ENCODE measurements at places on chromosomes 3 and 15.

GRCh38 chr3:126019683-126020082 lies 50.7 kb downstream of the ROPN1B start:
- no peaks in the 10 kb centered on the region for H3K4me1 ChIP-seq
- no peaks in the 10 kb centered on the region for H3K27me3 ChIP-seq
- DNase-seq: no peak
- no peak overlapping the region for H3K4me3 ChIP-seq
- no peak overlapping the region for H3K27ac ChIP-seq
- peaks cover 1% of the 10 kb centered on the region for H3K36me3 ChIP-seq

DNA sequence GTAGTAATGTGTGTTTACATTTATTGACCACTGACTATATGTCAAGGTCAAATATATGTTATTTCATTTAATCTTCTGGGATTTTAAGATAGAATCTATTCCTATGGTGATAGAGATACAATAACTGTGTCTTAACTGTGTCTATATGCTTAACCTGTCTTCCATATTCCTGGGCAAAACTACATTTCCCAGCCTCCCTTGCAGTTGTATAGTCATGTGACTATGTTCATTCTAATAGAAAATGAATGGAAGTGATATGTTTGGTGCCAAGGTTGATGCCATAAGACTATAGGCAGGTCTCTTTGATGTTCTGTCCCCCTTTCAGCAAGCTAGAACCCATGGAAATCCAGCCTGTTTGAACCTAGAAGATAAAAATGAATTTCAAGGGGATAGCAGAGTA lies 258.8 kb upstream of the PDZRN3 start:
- no peaks in the 10 kb centered on the region for H3K4me1 ChIP-seq
- H3K36me3 ChIP-seq: no peaks in the 10 kb centered on the region
- no peak overlapping the region for H3K4me3 ChIP-seq

- peaks cover 23% of the 10 kb centered on the region for H3K4me1 ChIP-seq
- H3K36me3 ChIP-seq: peaks cover 3% of the 10 kb centered on the region
- no peak overlapping the region for H3K4me3 ChIP-seq
- DNase-seq: no peak
- peaks cover 12% of the 10 kb centered on the region for H3K27me3 ChIP-seq
- H3K27ac ChIP-seq: no peak overlapping the region
Observed at GRCh38 chr15:91704343-91704742, 149.2 kb upstream of the SLCO3A1 start.

GRCh38 chr3:12478326-12478725 lies 6.0 kb upstream of the TSEN2 start:
- H3K36me3 ChIP-seq: peaks cover 2% of the 10 kb centered on the region
- no peak overlapping the region for H3K27ac ChIP-seq
- no peak overlapping the region for H3K4me3 ChIP-seq
- H3K4me1 ChIP-seq: peaks cover 3% of the 10 kb centered on the region
- no peaks in the 10 kb centered on the region for H3K27me3 ChIP-seq
- no peak for DNase-seq

DNA sequence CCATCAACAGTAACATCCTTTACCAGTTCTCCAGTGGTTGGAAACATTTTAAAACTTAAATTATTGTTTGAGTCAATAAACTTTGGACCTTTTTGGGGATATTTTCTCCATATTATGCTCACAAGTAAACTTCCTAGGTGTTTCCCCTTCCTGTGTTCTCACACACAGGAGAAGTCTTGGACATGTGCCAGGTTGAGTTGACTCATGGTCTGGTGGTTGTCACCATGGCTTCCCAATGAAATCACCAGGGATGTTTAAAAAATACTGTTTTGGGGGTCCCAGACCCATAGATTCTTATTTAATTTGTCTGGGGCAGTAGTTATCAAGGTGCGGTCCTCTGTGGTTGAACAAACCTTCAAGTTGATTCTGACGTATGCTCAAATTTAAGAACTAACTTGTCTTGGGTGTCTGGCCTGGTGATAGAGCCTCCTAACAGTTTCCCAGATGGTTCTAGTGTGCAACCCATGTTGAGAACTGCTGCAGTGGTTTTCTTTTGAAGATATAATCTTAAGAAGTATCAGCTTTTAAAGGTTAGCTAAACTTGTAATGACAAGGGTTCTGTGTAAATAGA lies 291.8 kb downstream of the EDEM1 start:
- H3K4me1 ChIP-seq: no peaks in the 10 kb centered on the region
- no peak for DNase-seq
- H3K27me3 ChIP-seq: peaks cover 9% of the 10 kb centered on the region
- H3K4me3 ChIP-seq: no peak overlapping the region

DNA sequence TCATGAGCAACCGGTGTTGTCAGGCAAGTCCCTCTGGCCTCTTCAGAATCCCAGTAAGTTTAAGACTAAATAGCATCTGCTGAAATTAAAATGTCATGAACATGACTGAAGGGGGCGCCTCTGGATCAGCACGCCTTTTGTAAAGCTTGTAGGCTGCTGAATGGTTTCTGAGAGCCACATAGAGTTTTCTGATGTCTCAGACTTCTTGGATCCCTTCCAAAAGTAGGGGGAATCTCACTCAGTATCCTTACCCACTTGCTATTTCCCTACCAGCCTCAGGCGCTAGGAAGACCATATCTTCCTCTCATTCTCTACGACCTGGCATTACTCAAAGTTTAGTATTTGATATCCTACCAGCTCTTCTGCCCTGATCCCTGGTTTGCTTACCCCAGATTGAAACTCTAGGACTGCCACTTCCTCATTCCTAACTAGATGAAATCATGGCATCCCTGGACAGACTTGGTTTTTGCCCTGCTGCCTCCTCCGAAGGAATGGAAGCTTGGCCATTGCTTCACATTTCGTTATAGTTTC lies 62.7 kb upstream of the CD47 start:
- H3K27ac ChIP-seq: peak overlapping the region; percentile 50
- H3K36me3 ChIP-seq: peaks cover 3% of the 10 kb centered on the region
- H3K4me3 ChIP-seq: no peak overlapping the region
- peaks cover 16% of the 10 kb centered on the region for H3K4me1 ChIP-seq

DNA sequence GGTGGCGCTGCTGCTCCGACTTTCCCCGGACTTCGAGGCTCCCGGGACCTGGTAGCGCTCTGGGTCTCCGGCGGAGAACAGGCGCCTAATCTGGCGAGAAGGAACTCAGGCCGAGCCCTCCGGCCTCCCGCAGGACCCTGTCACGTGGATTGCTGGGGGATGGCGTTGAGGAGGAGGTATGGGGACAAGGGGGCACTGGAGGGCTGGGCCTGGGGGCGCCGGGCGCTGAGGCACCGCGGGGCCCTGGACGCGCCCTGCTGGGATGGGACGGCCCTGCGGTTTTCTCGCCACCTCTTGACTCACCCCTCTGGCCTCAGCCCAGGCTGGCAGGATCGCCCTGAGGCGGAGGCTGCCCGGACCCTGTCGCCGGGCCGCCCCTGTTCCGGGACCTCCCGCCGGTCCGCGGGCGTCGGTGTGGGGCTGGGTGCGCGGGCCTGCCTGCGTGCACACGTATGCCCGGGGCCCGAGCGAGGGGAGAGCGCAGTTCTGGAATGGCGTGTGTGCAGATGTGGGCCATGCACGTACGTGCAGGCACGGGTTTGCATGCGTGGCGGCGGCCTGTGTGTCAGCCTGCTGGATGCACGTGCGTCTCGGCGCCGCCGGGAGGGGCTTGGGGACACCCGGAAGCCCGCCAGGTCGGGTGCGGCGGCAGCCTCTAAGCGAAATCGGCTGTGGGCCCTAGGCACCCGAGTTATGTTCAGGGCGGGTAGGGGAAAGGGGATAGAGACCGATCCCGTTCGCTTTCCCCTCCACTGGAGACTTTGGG lies 752 bp downstream of the C15orf39 start:
- no peaks in the 10 kb centered on the region for H3K27me3 ChIP-seq
- H3K36me3 ChIP-seq: peaks cover 9% of the 10 kb centered on the region
- H3K4me3 ChIP-seq: peak overlapping the region; percentile 83
- peaks cover 40% of the 10 kb centered on the region for H3K4me1 ChIP-seq
- H3K27ac ChIP-seq: peak overlapping the region; percentile 83
- DNase-seq: peak; percentile 83

- H3K4me3 ChIP-seq: no peak overlapping the region
- no peaks in the 10 kb centered on the region for H3K27me3 ChIP-seq
- H3K27ac ChIP-seq: no peak overlapping the region
Observed at GRCh38 chr3:122094693-122095092, 39.5 kb downstream of the CD86 start.

- no peaks in the 10 kb centered on the region for H3K27me3 ChIP-seq
- peaks cover 1% of the 10 kb centered on the region for H3K36me3 ChIP-seq
- no peaks in the 10 kb centered on the region for H3K4me1 ChIP-seq
- H3K4me3 ChIP-seq: no peak overlapping the region
Observed at GRCh38 chr3:137249311-137249940, 291.6 kb downstream of the IL20RB start.

GRCh38 chr3:114299941-114300624 lies 6.3 kb downstream of the TIGIT start:
- peaks cover 53% of the 10 kb centered on the region for H3K36me3 ChIP-seq
- peak overlapping the region; percentile 97 for H3K27ac ChIP-seq
- peaks cover 86% of the 10 kb centered on the region for H3K4me1 ChIP-seq
- DNase-seq: no peak

DNA sequence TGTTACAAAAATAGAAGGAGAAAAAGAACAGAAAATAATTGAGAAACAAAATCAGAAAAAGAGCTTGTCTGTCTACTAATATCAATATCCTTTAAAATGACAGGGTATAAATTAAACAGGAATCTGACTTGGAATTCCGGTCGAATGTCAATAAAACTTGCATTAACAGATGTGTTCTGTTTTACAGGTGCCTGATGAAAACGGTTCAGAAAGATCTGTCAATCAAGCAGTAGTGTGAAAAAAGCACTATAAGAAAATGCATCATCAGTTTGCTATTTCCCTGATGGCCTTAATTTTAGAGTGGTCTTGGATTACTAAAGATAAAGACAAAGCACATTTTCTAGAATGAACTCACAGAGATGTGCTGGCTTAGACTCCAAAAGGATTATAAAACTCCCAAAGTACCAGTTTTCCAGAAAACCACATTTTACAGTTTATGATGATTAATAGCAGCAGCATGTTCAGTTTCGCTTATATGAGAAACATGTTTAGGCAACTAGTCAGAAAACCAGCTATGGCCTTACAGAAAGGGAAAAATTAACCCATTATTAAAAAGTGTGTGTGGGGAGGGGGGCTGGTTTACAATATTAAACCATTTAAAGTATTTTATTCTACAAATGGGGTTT lies 8.2 kb upstream of the C3orf38 start:
- no peak overlapping the region for H3K4me3 ChIP-seq
- no peak for DNase-seq
- peaks cover 6% of the 10 kb centered on the region for H3K4me1 ChIP-seq

DNA sequence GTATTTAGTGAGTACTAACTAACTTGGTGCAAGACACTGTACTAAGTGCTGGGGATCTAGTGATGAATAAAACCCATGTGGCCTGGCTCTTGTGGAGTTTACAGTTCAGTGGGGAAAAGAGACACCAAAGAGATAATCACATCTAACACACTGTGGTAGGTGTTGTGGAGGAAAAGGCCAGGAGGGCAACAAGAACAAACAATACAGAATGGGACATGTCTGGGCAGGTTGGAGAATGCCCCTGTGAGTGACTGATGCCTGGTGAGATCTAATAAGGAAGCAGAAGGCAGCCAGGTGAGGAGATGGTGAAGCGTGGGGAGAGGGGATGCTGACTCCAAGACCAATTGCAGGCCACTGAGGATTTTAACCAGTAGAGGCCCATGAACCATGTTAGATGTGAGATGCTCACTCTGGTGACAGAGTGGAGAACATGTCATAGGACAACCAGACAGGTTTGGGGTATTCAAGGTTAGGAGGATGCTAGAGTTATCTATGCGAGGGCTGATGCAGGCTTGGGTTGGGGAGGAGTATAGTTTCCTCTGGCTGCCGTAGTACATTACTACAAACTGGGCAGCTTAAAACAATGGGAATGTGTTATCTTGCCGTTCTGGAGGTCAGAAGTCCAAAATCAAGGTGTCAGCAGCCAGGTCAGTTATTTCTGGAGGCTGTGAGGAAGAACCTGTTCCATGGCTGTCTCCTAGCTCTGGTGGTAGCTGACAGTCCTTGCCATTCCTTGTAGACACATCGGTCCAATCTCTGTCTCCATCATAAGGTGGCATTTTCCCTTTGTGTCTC lies 81.4 kb downstream of the ARNT2 start:
- no peaks in the 10 kb centered on the region for H3K36me3 ChIP-seq
- peaks cover 51% of the 10 kb centered on the region for H3K27me3 ChIP-seq
- no peak overlapping the region for H3K27ac ChIP-seq
- DNase-seq: no peak
- H3K4me1 ChIP-seq: no peaks in the 10 kb centered on the region

DNA sequence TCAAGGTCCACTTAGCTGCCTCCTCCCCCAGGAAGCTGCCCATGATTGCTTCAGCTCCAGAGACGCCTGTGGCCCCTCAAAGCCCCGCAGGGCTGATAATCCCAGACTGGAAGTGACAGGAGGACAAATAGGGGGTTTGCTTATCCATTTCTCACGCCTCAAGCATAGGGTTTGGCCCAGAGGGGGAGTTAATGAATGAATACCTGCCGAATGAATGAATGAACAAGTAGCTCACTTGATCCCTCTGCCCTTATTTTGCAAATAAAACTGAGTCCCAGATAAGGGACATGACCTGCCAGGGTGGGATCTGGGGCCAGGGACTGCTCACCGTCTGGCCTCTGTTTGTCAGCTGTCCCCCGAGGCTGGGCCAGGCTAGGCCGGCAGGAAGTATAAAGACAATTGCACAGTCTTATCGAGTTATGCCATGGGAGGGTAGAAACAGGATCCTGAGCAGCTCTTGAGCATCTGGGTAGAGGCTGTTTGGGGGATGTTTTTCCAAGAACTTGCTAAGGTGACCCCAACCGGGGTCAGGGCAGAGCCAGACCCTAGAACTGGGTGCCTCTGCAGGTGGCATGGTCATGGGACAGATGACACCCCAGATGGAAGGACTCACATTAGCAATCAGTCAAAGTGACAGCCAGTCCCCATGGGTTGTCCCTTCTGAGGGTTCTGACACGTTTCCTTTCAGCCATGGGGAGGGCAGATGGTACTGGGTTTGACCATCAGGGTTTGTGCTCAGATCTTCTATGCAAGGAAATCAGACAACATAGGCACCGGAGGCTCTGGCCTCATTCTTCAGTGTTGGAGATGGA lies 45.0 kb downstream of the IQSEC1 start:
- peaks cover 2% of the 10 kb centered on the region for H3K36me3 ChIP-seq
- H3K27me3 ChIP-seq: no peaks in the 10 kb centered on the region
- H3K4me3 ChIP-seq: no peak overlapping the region
- H3K27ac ChIP-seq: no peak overlapping the region
- DNase-seq: no peak

- H3K27me3 ChIP-seq: no peaks in the 10 kb centered on the region
- no peaks in the 10 kb centered on the region for H3K36me3 ChIP-seq
- no peak overlapping the region for H3K4me3 ChIP-seq
- no peak for DNase-seq
- H3K4me1 ChIP-seq: no peaks in the 10 kb centered on the region
- H3K27ac ChIP-seq: no peak overlapping the region
Observed at GRCh38 chr3:148074946-148075345, 622.8 kb upstream of the AGTR1 start.

- peaks cover 12% of the 10 kb centered on the region for H3K27me3 ChIP-seq
- peak overlapping the region; percentile 83 for H3K27ac ChIP-seq
Observed at GRCh38 chr15:78437107-78437761, 782 bp upstream of the IREB2 start.
